AG08396 (cell line): ENCODE measurements at places on chromosomes 3 and 15.

GRCh38 chr3:56823984-56824703 lies 22.4 kb upstream of the ARHGEF3 start:
- no peak for DNase-seq

DNA sequence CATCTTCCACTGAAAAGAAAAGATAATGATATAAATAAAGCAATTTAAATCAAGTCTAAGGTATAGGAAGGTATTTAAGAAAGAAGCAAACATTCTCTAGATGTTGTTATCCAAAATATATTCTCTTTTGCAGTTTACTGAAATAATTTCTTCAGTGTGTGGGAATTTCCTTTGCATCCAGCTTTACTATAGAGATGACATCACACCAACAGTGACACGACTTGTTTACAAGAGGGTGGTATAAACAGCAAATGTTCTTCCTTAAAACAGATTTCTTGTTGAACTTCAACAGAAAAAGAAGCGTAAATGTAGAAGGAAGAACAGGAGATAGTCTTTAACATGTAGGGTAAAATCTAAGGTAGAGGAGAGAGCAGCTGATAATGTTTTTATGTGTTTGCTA lies 202.5 kb downstream of the ROBO2 start:
- DNase-seq, result no peak

DNA sequence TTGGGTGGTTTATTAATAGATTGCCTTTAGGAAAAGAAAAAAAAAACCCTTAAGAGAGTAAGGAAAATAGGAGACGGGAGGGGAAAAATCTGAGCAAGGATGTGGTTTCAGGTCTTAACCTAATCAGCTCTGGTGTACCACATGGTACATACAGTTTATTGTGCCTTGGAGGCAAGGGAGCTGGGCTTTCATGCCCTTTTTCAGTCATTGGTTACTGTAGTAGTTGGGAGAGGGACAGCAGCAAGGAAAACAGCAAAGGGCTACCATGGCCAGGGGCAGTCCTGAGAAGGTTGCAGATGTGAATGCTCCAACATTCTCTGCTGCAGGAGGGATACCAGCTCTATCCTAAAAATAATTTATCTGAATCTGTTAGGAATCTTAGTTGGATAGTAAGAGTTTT lies 5.9 kb downstream of the CMC1 start:
- DNase-seq, result no peak

GRCh38 chr3:169497567-169498257 lies 165.8 kb downstream of the MECOM start:
- DNase-seq, result peak; percentile 5

DNA sequence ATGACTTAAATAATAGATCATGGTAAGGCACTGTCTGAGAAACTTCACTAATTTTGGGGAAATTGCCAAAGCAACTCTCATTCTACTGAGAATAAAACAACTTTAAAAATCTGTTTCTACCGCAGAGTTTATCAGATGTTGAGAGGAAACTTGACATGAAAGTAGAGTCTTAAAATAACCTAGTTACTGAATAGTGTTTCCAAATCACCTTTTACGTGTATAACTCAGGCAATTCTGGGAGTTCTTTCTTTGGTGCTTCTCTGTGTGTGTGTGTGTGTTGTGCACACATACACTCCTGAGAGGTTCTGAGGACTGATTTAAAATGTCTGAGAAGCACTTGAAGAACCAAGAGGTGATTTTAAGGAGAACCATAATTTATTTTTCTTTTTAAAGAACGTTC lies 236.6 kb downstream of the SV2B start:
- no peak for DNase-seq

DNA sequence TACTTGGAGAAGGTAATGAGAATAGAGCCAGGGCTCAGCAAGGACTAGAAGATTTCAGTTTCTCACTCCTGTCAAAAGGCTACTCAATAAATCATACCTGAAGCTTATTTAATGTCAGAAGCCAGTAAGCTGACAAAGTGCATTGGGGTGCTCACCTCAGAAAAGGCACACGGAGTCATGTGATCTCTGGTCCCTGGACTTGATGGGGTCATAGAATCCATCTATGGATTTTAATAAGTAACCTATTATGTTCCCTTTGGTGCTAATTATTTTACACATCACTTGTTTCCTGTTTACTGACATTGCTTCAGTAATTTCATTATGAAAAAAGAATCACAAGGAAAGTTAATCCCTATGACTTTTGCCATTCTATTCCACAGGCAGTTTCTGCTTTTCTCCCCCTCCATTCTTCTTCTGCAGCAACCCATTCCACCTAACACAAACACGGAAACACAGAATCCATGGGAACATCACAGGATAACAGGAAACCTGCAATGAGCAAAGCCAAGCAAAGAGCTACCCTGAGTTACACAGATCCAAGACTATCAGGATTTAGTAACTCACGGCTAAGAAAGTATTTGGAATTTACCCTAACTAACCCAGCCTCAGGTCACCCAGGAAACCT lies 159.6 kb downstream of the MEIS2 start:
- no peak for DNase-seq

DNA sequence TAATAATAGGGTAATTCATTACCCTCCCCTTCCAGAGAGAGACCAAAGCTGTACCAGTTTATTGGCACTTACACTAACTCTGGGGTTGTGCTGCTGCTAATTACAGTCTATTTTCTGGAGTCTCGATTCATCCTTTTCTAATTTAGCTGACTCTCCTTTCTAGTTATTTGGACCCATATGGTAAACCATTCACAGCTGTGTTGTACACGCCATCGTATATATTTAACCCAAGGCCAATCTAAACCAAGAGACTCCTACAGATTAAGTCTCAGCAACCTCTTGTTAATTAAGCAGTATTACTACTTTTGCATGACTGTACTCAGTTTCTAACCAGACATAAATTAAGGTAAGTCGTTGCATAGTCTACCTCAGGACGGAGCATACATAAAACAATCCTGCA lies 22.5 kb downstream of the ANXA2 start:
- DNase-seq, result no peak

DNA sequence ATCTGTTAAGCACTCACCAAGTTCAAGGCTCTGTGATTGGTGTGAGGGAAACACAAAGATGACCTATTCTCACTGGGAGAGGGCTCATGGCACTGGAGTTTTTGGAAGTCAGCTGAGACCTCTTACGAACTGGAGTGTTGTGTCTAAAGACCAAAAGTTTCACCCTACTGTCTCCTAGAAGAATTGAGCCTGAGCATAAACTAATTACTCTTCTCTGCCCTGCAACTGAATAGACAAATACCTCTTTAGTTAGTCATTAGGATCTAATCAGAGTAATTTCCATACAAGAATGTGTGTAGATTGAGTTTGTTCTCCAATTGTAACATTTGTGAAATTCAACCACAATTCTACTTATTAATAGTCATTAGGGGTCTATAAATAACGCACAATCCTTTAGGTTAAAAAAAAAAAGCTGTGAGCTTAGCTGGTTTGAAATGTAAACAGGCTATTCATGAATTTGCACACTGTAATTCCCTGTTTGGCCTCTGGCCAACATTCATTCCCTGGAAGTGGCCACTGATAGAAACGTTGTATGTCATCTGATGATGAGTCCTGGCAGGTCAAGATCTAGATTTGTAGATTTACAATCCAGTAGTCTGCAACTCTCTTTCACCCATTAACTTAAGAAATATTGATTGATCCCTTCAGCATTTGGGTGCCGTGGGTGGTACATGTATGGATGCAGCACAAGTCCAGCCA lies 76.8 kb upstream of the SOX14 start:
- DNase-seq, result no peak

- no peak for DNase-seq
Measured at GRCh38 chr3:47991341-47991740, 24.9 kb downstream of the MAP4 start.

GRCh38 chr15:70281811-70282307 lies 184.1 kb upstream of the TLE3 start:
- DNase-seq, result peak; percentile 57

DNA sequence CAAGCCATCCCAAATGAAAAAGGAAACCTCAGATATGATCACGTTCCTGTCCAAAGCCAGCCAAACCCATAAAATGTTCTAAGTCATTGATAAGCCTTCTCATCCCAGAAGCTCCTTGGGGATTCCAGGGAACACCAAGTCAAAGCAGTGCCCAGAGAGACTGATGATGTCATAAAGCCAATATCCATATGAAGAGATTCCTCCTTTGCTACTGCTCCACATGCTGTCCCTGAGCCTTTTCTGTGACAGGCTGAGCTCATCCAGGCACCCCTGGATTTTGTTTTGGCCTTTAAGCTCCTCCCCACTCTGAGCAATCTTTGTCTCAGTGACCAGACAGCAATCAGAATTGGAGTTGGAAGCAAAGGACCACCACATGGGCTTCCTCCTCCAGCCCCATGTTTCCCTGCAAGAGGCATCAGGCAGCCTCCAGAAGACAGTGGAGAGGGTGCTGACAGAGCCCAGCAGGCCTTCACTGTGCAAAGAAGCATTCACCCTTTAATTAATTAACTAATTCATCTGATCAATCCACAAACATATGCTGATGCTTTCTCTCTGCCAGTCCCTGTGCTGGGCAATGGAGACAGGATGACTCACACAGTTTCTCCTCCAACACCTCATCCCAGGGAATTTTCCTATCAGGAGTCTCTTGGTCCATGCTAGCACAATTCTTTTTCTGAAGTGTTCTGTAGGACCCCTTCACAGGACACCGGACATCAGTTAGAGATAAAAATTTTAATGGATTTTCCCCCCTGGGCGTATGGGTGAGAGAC lies 25.0 kb downstream of the MEX3B start:
- DNase-seq, result no peak

DNA sequence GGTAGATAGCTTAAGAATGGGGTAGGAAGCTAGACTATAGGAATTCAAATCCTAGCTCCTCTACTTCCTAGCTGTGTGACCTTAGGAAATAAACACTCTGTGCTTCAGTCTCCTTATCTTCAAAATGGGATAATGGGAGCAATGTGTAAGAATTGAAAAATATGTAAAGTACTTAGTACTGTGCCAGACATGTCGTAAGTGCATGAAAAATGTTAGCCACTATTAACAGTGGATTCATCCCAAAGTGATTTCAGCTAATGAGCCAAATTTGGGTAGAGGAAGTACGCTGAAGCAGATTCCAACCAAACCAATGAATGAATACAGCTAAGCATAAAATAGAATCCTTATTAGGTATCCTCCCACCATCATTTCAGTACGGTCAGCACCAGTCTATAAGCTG lies 192.1 kb downstream of the RORA start:
- no peak for DNase-seq

DNA sequence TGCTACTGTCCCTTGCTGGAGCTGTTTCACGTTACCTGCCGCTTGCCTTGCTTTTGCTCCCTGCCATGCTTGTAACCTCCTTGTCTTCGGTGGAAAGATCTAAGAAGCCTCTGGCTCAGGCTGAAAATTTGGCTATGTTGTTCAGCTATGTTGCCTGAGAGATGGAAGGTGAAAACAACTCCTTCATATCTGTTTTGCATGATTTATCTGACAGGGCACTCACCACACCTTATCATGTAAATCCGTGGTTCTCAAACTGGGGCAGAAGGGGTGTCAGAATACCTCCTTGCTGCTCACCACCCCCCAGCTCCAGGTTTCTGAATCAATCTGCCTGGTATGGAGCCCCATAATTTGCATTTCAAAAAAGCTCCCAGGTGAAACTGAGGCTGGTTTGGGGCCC lies 6.5 kb upstream of the CORO2B start:
- no peak for DNase-seq

DNA sequence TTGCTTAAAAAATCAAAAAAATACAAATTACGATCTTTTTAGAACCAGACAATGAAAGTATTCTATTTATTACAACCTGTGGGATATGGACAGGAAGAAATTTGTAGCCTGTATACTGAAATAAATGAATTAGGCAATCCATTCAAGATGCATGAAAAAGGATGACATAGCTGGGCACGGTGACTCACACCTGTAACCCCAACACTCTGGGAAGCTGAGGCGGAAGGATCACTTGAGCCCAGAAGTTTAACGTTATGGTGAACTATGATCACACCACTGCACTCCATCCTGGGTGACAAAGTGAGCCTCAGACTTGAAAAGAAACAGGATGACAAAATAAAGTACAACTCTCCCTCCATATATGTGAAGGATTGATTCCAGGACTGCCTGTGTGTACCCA lies 74.1 kb downstream of the MSL2 start:
- DNase-seq, result no peak

DNA sequence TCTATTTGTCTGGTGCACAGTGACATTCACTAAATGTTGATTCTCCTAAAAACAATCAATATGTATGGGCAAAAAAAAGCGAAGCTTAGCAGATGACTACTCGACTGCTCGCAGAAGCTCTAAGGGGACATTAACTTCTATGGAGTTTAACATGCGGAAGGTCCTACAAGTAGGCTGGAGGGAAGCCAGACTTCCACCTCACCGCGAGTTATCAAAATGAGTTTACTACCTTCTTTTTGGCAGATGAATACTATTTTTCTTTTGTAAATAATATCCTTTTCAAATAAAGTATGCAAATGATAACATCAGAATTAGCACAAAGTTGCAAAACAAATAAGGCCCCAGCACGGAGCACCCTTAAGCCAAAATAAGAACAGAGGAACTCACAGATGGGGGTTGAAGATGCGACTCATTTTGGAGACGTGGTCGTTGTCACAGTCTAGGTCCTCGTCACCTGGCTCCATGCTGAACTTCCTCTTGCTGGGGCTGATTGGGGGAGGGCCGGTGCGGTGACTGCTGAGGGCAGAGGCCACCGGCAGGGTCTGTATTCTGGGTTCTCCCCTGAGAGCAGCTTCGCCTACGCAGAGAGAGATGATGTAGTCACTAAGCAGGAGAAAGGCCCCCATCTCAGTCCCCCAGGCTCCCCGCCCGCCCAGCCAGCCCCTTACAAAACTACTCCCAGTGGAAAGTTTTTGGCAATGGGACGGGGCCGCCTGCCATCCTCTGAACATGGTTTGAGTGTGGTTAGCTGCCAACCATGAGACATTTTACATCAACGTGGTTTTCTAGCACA lies 42.1 kb downstream of the VGLL4 start:
- no peak for DNase-seq

GRCh38 chr3:134810052-134810435 lies 15.0 kb downstream of the EPHB1 start:
- no peak for DNase-seq

DNA sequence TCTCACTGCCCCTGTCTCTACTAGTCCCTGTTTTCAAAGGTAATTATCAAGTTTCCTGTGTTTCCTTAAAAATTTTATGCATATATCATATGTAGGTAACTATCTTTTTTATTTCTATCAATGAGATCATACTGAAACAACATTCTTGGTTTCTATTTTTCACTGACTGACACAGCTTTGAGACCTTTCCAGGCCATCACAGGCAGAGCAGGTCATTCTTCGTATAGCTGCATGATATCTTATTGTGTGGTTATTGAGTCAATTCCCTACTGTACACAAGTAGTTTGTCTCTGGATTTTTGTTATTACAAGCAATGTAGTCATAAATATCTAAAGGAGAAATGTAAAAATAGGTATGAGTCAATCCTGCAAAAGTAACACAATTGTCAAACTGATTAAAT lies 169.6 kb downstream of the CFAP20DC start:
- DNase-seq, result peak; percentile 46

- no peak for DNase-seq
Measured at GRCh38 chr3:2392981-2393380, 294.3 kb downstream of the CNTN4 start.

DNA sequence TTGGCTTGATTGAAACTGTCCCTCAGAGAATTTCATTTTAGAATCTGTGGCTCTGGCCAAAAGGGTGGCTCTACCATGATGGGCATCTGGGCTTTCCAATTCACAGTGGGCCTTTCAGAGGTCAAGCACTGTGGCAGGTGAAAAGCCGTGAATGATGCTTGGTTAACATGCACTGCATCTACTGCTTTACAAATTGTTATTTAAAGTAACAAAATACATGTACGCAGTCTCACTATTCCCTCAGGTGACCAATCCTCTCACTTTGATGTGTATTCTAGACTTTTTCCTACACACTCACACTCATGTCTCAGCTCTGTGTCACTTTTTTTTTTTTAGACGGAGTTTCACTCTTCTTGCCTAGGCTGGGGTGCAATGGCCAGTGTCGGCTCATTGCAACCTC lies 70.5 kb downstream of the MGLL start:
- no peak for DNase-seq
